Fibroblast of upper back skin (primary cell): ENCODE measurements at places on chromosomes 1 and 21.

GRCh38 chr1:15676688-15677661 lies 7.1 kb upstream of the PLEKHM2 start:
- DNase-seq: no peak

GRCh38 chr1:35886577-35887431 lies 3.8 kb downstream of the AGO1 start:
- no peak for DNase-seq

DNA sequence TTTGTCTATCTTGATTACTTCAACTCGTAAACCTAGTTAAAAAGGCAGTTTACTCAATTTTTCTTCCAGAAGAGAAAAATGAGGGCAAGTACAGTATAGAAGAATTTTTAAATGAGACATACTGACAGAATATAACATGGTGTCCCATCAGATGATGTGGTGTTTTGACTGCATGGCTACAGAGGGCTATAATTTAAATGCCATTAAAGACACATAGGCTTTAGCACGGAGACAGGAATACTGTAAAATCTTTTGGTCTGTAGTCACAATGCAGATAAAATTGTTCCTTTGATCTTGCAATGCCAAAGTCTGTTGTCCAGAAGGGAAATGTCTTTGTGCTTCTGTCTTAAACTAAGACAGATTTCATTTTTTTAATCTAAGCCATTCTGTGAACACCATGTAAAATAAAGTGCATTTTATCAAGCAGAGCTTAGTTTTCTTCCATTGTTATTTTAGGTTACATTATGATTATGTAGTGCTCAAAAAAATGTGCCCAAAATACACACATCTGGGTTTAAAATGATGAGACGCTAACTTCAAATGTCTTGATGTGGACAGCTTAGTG lies 249.6 kb downstream of the PTPRC start:
- DNase-seq: no peak

DNA sequence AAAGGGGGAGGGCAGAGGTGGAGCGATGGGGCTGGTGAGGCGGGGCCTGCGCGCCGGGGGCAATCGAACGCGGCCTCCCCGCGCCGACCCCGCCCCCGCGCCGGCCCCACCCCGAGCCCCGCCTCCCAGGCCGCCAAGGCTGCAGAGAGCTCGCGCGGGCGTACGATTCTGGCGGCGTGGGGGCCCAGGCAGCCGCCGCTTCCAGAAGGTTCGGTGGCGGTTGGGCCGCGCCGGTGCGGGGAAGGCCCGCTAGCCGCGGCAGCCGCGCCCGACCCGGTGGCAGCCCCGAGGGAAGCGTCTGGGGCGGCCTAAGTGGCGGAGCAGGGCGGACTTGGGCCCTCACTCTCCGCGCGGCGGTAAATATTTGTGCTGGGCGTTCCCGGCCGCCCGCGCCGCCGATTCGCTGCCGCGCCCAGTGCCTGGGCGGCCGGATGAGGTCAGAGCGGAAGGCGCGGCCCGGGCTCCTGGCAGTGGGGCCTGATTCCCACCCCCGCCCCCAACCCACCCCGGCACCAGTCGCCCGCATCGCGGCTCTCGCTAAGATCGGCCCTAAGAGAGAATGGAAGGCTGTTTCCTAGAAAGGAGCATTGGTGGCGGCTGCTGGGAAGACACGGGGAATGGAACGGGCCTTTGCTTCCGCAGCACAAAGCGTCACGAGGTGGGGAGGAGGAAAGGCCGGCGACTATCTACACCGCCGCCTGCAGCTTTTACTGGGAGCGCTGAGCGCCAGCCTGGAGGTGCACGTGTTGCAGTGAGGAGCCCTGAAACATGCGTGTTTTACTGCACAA lies at the start of gene ACOT7:
Gene ACOT7, minus strand, starts transcription at position 368 of the 788 bp plus-strand sequence. CDS start 368 bp downstream, outside the sequence.
- DNase-seq: peak; percentile 80

DNA sequence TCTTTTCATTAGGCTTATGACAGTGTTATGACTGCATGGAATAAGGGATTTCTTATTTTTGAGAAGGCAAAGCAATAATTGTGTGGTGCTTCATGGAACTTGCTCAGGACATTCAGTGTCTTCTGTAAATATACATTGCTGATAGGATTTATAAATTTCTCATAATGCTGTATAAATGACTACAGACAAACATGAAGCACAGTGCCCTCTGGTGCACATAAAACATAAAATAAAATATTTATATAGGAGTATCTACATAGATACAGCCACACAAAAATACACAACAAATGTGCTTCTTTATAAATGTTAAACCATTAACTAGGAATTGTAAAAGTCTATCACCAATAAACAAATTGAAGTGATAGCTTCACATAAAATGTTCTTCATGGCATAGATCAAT lies 24.1 kb downstream of the BRINP3 start:
- DNase-seq: no peak

DNA sequence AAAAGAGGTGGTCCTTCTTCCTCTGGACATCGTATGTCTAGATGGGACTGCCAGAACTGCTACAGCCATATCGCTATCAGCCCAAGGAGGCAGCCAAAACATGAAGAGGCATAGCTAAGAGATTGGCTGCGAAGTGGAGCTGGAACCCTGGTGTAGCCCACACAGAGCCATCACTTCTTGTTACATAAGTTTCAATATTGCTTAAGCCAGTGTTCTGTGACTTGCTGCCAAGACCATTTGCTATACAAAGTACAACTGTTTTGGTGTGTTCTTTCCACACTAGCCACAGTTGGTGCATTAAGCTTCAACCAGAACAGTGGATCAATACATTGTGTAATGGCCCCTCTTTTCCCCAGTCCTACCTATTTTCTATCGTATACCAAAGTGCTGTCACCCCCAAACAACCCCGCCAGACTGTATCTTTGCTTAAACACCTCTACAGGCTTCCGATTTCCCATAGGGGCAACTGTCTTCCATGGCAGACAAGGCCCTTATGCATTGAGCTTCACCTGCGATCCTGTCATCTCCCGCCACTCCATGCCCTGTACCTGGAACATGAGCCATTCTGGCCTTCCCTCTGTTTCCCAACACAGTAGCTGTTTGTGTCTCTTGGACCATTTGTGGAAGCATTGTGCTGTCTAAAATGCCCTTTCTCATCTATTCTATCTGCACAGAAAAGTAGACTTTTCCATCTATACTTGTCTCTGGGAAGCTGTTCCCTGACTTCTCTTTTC lies 241.8 kb downstream of the TTLL7 start:
- DNase-seq: no peak

GRCh38 chr1:194338241-194338948 lies 1152.0 kb upstream of the B3GALT2 start:
- peak; percentile 9 for DNase-seq

DNA sequence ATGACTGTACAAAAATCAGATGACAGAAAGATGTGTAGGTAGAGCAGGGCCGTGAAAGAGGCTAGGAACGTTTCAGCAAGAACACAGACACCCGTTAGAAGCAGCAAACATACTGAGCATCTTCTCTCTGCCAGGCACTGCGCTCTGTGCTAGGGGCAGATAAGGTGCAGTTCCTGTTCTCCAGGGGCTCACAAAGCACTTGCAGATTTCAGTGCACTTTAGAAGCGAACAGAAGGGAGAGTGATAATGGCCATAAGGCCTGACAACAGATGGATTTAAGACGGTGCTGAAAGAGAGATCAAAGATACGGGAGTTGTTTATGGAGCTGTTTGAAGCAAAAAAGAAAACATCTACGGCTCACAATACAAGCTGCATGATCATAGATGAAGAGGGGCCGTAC lies 200.3 kb upstream of the FOXD3 start:
- DNase-seq: no peak

DNA sequence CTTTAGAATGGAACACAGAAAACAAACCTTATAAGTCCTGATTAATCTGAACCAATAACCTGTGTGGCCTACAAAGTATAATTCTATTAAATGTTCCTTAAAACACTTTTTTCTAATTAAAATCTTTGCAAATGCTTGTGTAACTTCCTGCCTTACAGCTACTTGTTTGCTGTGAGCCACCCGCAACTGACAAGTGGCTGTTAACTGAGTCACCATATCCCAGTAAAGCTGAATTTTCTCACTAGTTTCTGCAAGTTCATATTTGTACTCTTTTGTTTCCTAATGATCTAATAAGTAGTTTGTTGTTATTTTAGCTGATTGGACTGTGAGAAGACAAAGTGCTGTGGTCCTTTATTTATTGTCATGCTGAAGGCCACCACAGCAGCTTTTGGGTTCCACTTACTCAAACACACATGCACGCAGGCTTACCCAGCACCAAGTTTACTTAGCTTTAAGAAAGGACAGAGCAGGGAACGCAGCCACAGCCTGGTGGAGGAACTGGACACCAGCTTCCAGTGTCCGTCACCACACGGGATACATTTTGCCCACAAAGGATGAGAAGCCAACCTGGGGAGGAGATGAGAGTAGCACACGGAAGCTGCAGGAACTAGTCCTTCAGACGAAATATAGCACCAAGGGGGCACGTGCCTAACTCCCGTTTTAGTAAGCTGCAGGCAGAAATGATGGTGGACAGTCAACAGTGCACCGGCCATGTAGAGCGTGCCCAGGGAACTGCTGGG lies 47.8 kb downstream of the LCA5L start:
- DNase-seq: no peak

- no peak for DNase-seq
These were observed 5.8 kb upstream of the SPATC1L start for GRCh38 chr21:46189959-46190490.

DNA sequence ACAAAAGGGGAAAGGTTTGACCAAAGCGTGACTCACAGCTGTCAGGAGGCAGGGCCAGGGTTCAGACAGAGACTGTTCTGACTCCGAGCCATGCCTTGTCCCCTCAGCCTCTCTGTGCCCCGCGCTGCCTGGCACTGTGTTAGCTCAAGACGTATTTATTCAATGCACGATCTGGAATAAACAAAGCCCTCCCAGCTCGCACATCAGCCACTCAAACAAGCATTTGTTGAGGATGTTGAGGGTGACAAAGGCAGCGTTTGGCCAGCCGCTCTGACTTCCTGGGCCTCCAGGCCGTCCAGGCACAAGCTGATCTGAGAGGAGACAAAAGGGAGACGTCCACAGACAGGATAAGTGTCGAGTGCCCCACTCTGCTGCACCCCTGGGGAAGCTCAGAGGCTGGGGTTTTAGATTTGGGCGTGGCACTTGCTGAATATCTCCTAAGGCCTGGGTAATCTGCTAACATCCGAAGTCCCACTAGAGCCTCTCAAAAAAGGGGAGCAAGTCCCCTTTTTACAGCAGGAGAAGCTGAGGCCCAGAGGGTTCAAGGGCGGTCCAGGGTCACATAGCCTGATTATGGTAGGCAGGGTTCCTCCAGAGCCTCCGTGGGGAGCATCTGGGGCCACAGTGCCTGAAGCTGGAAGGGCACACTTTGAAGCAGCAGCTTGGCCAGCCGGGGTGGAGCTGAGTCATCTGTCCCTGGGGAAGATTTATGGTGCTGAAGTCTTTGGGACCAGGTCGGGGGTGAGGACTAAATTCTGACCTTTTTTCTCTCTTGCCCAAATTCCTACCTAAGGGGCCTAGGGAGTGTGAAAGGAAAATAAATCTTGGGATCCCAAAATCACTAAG lies 95.9 kb downstream of the SPSB1 start:
- DNase-seq: no peak

GRCh38 chr1:11790880-11791715 lies 14.7 kb downstream of the MTHFR start:
- DNase-seq: peak; percentile 52

DNA sequence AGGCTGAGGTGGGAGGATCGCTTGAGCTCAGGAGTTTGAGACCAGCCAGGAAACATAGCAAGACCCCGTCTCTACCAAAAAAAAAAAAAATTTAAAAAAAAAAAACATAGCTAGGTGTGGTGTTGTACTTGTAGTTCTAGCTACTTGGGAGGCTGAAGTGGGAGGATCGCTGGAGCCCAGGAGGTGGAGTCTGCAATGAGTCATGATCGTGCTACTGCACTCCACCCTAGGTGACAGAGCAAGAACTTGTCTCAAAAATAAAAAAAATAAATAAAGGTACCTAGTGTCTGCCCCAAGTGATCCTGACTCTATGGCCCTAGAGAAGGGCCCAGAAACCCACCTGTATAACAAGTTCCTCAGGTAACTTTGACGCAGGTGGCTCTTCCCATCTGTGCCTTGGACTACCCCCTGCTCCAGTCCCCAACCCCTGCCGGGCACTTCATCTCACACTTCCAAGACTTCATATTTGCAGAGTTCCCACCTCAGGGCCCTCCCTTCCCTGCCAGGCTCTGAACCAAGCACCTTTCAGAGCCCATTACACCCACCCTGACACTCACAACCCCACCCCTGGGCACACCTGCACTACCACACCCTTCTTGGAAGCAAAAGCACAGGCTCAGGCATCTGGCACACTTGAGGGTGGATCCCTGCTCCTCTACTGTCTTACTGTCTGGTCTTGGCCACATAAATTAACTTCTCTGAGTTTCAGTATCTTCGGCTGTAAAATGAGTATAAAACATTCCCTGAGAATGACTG lies 80.2 kb upstream of the KLHDC7A start:
- no peak for DNase-seq

DNA sequence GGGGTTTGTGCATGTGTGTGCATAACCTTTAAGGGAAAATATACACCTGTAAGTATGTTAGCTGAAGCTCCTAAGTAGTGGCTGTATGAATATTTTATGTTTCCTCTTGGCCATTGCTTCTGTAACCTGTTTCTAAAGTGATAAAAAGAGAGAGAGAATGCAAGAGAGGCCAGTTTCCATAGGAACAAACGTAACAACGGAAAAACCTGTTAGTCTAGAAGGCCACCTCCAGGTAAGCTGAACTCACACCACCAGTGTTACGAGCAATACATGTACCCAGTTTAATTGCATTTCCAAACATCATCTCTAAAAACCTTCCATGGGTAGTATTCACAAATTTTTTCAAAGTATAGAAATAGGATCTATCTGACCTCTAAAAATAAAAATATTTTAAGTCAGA lies 63.1 kb downstream of the PLPPR4 start:
- no peak for DNase-seq

DNA sequence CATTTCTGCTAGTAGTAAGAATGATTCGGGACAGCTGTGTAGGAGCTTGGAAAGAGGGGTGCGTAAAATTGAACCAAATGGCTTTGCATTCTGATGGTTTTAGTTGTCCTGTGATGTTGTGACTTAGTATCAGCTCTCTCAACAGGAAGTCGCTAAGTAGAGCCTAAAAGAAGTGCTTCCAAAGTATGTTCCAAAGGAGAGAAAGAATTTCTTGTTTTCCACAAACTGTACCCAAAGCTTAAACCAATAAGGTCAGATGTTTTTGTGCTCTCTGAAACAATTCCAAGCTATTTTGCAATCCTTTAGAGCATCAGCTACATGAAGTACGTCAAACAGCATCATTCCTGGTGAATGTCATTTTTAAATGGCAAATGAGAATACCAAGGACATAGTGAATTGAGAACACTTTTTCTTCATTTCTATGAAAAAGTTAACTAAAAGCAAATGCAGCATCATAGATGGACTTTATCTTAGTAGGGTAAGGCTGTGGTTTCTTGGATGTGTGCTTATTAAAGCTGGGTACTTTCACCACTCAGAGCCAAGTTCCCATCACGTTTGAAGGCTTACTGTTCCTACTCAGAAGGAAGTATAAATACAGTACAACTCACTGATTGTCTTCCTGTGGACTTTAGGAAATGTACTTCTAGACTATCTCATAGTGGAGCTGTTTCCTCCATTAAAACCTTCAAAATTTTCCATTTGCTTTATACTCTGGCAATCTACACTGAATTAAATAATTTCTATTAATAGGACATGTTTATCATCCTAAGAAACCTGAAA lies 148.6 kb downstream of the C1orf21 start:
- DNase-seq: peak; percentile 60
